ENCODE measurements at places on chromosomes 13 and 19. TPM values are rescaled to one million over a fixed set of nuclear protein-coding genes. Genes with fewer than 3 reads are reported as not detected.

DNA sequence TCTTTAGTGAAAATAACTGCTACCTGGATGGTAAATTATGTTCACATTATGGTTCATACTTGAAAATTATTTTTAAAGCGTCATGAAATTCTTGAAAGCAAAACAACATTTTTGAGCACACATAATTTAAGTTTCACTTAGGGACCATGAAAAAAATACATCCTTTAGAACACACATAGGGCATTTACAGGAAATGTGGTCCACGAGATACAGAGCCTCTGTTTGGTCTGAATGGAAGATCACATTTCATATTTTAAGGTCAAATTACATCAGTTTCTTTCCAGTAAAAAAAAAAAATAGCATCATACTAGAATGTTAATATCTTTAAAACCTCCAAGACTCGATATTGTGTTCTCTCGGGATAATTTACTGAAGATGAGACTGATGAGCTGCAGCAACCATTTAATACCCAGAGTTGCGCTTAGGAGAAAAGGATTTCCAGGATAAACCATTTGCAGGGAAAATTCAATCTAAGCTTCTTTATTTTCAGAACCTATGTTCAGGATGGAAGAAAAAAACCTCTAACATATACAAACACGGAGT is 720.7 kb downstream of the DIAPH3 start:
- ATAC-seq = no peak

GRCh38 chr13:109789262-109789661 is 2.9 kb upstream of the IRS2 start:
- no peak for ATAC-seq

DNA sequence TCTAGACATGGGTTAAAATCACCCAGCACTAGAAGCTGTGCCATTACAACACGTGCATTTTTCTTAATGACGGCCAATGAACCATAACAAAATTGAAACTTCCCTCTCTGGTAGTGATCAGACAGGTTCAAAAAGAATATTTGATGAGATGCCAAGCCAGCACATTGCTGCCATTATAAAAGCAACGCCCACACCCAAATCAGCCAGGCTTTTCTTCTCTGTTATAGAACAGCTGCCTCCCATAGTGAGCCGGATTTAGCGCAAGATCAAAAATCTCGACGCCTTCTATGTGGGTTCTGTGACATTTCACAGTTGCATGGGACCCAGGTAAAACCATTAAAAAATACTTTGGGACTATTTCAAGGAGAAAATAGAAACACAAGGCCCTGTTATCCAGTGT is 1158.0 kb downstream of the EFNB2 start:
- no peak for ATAC-seq

- peak; percentile 49 for ATAC-seq
Observed at GRCh38 chr19:51256155-51256625, 5.3 kb downstream of the SIGLECL1 start.

- ATAC-seq = no peak
Observed at GRCh38 chr13:113544071-113544891, 40.3 kb upstream of the TFDP1 start.

DNA sequence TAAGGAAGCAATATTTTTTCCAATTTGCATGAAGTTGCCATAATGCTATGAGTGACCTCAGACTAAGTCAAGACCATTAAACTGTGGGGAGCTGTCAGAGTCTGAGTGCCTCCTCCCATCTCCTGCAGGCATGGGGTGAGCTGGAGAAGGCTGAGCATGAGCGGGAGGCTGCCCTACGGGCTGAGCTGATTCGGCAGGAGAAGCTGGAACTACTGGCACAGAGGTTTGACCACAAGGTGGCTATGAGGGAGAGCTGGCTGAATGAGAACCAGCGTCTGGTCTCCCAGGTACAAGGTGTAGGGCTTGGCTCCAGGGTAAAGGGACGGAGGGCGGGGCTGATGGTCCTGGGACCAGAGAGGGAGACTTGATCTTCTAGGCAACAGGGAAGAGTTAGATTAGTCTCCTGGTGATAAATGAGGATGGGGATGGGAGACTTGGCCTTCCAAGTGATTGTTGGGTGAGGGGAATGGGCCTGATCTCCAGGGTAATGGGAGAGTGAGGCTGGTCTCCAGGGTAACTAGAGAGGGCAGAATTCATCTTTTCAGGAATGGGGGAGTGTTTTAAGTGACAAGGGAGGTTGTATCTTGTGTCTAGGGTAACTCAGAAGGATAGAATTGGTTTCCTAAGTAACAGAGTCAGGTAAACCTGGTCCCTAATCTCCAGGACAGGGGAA is 36.0 kb downstream of the SPTBN4 start:
- no peak for ATAC-seq

The CFAP97D2 gene
- total RNA-seq = not detected

Measured in activated T-helper 17 cell treated with anti-CD3 and anti-CD28 coated beads, Interleukin-2, amount 50 U/mL, for 72 hours (primary cell).